Activated T-helper 2 cell treated with anti-CD3 and anti-CD28 coated beads, Interferon-gamma antibody, Interleukin-2, Interleukin-4, amounts not matched to agents 10 μg/mL and 5 μg/mL and 100 μg/mL, durations not matched to agents 14 hours and 24 hours and 36 hours (primary cell): ENCODE measurements at places on chromosomes 16 and 17. TPM values are rescaled to one million over a fixed set of nuclear protein-coding genes. Genes with fewer than 3 reads are reported as not detected.

GRCh38 chr17:48551596-48552465, 6.9 kb upstream of the HOXB2 start:
- DNase-seq, result no peak

- no peak for DNase-seq
These were observed 12.3 kb upstream of the MPRIP start for GRCh38 chr17:17029938-17030337.

DNA sequence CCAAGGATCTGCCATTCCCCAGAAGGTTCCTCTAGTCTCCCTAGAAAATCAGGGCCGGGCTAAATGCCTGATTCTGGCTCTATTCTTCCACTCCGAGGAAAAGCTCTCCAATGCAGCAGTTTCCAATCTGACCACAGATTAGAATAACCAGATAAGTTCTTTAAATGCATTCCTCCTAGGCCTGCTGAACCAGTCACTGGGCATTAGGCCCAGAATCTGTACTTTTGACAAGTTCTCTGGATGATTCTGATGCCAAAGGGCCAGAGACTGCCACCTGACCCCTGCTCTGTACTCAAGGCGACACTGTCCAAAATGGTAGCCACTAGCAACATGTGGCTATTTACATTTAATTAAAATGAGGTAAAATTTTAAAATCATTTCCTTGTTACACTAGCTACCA, 22.3 kb downstream of the MAP3K14 start:
- no peak for DNase-seq

GRCh38 chr17:63682441-63682840, 17.5 kb downstream of the LIMD2 start:
- DNase-seq, result no peak

GRCh38 chr16:67170168-67170948, at the start of gene NOL3:
Gene NOL3, plus strand, starts transcription at chr16:67170538.
- peak; percentile 54 for DNase-seq

DNA sequence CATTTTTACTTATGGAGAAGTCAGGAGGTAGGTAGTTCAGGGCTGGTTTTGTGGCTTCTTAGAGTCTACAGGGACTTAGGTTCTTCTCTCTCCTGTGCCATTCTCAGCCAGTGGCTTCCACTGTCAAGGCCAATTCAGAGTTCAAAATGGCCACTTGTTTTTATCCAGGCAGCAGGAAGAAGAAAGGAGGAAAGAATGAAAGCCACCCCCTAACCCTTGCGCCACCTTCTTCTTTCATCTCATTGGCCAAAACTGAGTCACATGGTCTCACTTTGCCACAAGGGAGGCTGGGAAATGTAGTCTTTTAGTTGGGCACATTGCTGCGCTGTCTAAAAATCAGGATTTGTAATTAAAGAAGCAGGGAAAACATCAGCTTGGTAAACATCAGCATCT, 60.8 kb upstream of the MED9 start:
- no peak for DNase-seq

CDK5R1 gene
- total RNA-seq, result 10.8 and 12.0 TPM in 2 replicates

RASL10B gene
- total RNA-seq, result 0.94 and 1.2 TPM in 2 replicates

- no peak for DNase-seq
These were observed 4.7 kb downstream of the ABAT start for GRCh38 chr16:8679151-8679550.
